ENCODE measurements at places on chromosomes 2 and 18.

- DNase-seq: no peak
Measured at GRCh38 chr2:62321380-62322289, 125.7 kb downstream of the B3GNT2 start.

- no peak for DNase-seq
Measured at GRCh38 chr2:21642647-21643046, 518.9 kb downstream of the TDRD15 start.

DNA sequence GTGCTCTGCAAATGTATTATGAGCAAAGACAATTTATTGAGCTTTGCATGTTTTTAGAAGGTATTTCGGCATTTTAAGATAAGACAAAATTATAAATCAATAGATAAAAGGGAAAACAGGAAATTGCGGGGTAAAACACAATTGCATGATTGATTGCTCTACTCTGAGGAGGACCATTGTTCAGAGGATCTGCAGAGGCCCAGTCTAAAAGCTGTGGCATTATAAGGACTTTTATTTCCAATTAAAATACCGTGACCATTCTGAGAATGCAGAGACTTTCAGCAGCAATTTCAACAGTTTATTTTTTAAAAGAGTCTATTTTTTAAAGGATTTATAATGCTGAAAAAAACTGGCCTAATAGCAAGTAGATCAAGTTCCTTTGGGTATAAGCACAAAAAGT lies 62.0 kb downstream of the TPGS2 start:
- no peak for DNase-seq

DNA sequence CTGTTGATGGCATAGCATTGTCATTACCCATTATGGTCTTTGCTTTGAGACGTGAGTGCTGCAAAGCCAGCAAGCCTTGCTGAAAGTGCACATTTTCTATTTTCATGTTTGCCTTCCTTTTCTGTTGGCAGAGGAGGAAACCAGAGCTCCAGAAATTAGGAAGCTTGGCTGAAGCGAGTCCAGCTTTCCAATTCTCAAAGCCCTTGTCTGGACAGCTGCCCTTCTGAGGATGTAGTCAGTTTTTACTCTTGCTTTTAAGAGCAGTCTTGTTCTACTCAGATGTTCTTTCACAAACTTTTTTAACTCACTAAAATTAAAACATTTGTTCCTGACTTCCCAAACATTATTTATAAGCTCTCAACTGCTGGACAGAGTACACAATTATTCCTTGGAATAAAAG lies 93.8 kb downstream of the ICOS start:
- no peak for DNase-seq

GRCh38 chr2:14902953-14903352 lies 270.4 kb downstream of the LRATD1 start:
- DNase-seq: no peak

DNA sequence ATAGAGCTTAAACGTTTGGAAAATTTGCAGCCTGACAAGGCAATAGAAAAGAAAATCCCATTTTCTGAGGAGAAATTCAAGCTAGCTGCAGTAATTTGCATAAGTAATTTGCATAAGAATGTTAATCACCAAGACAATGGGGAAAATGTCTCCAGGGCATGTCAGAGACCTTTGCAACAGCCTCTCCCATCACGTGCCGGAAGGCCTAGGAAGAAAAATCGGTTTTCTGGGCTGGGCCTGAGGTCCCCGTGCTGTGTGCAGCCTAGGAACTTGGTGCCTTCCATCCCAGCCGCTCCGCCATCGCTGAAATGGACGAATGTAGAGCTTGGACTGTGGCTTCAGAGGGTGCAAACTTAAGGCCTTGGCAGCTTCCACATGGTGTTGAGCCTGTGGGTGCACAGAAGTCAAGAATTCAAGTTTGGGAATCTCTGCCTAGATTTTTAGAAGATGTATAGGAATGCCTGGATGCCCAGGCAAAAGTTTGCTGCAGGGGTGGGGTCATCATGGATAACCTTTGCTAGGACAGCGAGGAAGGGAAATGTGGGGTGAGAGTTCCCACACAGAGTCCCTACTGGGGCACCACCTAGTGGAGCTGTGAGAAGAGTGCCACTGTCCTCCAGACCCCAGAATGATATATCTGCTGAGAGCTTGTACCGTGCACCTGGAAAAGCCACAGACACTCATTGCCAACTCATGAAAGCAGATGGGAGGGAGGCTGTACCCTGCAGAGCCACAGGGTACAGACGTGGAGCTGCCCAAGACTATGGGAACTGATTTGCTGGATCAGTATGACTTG lies 164.6 kb downstream of the GULP1 start:
- DNase-seq: no peak

- no peak for DNase-seq
Measured at GRCh38 chr2:73917696-73918207, 8.9 kb upstream of the DGUOK start.

DNA sequence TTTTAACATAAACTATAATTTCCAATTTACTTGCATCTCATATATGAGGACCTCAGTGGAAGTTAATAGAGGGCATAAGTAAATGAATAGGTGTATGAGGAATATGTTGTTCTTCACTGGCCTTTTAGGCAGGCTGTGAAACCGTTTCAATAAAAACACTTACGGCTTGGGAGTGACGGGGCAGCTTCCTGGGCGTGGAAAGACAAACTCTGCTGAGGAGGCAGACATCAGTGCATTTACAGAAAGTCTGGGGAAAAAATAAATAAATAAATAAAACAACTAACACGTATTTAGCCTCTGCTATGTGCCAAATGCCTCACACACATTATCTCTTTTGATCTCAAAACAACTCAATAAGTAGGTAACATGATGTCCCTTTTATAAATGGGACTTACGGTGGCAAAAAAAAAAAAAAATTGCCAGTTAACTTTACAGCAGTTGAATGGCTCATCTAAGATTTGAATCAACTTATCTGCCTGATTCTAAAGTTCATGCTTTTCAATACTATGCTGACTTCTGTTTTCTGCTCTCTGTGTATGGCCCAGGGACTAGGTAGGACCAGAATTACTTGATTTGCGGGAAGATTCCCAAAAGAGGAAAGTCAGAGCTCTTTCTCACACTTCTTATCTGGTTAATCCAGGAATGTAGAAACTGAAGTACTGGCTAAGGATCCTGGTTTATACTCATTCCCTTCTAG lies 77.5 kb upstream of the LRATD1 start:
- no peak for DNase-seq

DNA sequence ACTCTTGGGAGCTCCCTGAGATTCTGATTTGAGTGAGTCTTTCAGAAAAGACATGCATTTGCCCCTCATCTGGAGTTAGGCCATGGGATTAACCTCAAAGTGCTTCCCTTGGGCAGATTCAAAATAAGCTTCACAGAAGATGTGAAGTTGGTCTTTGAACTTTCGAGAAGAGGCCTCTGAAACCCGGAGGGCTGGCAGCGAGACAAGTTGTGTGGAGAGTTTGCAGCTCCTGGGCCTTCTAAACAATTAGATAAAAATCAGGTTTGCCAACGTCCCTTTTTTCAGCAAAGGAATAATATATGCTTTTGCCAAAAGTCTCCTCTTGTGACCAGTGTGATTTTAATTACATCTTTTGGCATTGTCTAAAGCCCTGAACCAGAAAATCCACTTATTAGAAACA lies 489.7 kb downstream of the SOX11 start:
- DNase-seq: no peak

GRCh38 chr18:10074110-10074509 lies 160.3 kb downstream of the VAPA start:
- no peak for DNase-seq

DNA sequence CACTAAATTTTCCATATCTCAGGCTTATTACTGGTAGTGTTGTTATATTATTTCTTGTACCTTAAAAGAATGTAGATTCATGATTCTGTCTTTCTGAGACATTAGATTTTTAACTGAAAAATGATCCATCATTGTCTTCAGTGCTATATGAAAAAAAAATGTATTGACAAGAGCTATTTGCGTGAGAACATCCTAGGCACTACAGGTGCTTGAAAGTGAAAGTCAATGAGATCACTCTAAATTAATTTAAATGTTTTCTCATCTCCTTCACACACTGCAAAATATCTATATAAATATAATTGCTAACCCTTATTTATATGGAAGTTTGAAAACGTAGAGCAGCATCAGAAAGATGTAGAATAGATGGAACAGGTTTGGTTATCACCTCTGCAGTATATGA lies 684.6 kb downstream of the TRIB2 start:
- no peak for DNase-seq

- no peak for DNase-seq
Measured at GRCh38 chr2:223050900-223051504, 988 bp upstream of the KCNE4 start.

DNA sequence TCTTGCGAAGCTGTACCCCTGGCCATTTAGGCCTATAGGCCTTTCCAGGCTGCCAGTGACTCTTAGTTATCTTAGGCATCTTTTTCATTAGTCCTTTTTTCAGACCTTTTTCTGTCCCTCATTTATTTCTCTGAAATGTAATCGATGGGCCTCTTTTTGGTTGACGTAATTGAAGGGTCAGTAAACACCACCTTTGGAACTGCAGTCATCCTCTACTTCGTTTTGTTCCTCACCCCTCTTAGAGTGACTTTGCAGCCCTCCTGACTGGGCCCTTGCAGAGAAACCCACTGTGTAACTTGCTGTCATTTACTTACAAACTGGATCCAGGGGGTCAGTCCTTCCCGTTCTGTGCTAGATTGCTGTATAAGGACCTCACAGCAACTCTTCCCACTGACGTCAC lies 23.2 kb downstream of the CENPO start:
- no peak for DNase-seq

DNA sequence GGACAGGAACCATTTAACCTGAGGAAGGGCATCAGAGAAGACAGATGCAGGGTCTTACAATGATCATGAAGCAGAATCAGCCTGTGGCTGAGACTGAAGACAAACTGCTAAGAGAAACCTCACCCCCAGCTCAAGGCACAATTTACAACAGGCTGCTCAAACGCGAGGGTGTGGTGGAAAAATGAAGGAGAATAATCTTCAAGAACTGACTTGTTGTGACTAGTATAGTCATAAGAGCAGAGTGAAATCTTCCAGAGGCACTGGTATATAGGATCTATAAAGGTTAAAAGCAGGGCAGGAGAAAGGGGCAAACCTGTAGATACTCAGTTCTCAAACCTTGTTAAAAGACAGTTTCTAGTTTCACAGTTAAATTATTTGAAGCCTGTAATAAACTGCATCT lies 1155.8 kb upstream of the TMEFF2 start:
- no peak for DNase-seq

- DNase-seq: no peak
Measured at GRCh38 chr18:63046375-63046774, 273.2 kb downstream of the BCL2 start.

GRCh38 chr2:152278526-152278925 lies 56.4 kb upstream of the FMNL2 start:
- no peak for DNase-seq

DNA sequence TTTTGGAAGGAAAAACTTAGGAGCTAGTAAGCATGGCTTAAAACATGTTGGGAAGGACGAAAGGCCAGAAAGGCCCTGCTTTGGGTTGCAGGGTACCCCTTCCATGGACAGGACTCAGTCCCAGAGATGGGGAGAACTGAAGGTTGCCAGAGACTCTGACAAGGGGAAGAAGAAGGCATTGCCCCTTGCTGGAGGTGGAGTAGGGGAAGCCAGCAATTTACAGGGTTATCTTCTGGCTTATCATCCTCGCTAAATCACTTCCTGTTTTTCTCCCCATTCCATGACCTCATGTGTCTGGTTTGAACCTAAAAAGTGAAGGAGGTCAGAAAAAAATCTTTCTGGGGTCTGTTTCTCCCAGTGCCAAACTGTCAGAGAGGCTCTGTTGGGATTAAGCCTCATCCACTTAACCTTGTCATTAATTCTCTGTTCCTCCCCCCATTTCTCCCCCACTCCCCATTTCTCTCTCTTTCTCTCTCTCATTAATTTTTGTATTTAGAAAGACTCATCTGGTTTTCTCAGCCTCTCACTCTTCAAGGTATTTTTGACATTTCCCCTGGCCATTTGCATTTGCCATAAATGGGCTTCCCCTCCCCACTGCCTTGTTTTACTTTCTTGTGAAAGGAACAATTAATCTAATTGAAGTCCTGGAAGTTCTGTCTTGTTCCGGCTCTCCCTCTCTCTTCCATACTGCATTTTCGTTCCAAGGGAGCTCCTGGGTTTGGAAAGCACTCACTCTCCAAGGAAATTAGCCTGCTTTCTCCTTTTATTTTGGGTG lies 17.4 kb downstream of the NRP2 start:
- no peak for DNase-seq

- no peak for DNase-seq
Measured at GRCh38 chr2:130915595-130916437, 79.1 kb downstream of the ARHGEF4 start.

GRCh38 chr2:127769587-127769986 lies 41.4 kb downstream of the WDR33 start:
- DNase-seq: no peak

DNA sequence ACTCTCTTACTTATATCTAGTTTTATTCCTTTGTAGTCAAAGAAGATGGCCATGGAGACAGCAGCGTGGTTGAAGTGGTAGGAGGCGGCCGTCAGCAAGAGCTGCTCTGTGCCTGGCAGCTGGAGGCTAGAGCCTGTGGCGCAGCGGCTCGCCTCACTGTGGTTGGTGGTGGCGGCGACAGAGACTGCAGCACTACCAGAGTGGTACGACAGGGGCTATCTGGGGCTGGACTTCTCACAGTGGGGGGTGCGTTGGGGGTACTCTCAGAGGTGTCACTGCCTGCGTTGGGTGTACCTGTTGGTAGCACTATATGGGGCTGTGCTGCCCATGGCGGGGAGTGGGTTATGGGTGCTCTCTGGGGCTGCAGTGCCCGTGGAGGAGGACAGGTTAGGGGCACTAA lies 8.5 kb upstream of the ANKRD62 start:
- DNase-seq: no peak

GRCh38 chr2:121790276-121790956 lies 35.0 kb downstream of the TSN start:
- DNase-seq: no peak

DNA sequence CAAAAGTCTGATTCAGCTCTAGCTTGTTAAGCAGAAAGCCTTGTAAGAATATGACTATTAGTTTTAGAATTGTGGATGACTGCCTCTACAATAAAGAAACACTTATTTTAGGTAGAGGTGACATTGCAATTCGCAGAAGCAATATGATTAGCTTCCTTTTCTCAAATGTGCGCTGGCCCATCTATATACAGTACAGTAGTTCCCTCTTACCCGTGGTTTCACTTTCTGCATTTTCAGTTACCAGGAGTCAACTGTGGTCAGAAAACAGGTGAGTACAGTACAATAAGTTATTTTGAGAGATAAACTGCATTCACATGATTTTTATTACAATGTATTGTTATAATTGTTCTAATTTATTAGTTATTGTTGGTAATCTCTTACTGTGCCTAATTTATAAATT lies 405.1 kb downstream of the GPD2 start:
- no peak for DNase-seq
